Stomach (tissue), 19 donors: ENCODE measurements at places on chromosomes 12 and 14.

- DNase-seq, result no peak
Observed at GRCh38 chr12:114888448-114888847, 204.5 kb upstream of the TBX3 start.

DNA sequence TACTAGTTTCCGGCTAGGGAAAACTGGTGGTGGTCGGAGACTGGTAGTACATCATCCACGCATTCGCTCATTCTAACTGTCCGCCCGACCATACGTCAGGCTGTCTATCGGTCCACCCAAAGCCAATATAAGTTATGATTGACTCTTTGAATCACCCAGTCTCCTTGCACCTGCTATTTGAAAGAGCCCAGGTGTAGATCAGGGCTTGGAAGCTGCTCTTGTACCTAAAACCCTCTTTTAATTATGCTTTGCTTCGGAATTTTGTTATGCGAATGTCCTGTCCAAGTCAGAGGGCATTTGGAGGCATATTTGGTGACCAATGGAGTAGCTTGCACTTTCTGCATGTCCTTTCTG is 5.7 kb upstream of the NKX2-1 start:
- DNase-seq, result no peak

DNA sequence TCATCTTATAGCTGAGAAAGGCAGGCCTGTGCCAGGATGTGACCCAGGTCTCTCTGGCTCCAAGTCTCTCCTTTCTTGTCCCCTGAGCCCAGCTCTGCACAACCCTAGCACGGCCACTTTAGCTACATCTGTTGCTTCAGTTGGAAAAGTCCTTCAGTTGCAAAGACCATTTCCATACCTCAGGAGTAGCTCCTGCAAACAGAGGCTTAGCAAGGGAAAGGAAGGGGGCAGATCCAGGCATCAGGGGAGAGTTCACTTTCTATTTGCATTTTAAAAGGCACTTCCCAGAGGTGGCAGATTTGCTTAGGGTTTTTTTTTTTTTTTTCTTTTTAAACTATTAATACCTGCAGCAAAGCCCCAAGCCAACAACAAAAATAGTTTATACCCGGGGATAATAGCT is 3.0 kb upstream of the PITPNM2 start:
- no peak for DNase-seq

- DNase-seq, result no peak
Observed at GRCh38 chr14:50085570-50086320, 30.6 kb downstream of the VCPKMT start.

DNA sequence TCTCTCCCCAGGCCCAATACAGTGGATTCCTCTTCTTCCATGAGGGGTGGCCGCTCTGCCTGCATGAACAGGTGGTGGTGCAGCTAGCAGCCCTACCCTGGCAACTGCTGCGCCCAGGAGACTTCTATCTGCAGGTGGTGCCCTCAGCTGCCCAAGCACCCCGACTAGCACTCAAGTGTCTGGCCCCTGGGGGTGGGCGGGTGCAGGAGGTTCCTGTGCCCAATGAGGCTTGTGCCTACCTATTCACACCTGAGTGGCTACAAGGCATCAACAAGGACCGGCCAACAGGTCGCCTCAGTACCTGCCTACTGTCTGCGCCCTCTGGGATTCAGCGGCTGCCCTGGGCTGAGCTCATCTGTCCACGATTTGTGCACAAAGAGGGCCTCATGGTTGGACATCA is 3.8 kb downstream of the ARHGEF40 start:
- no peak for DNase-seq

GRCh38 chr12:1050059-1050707 is 59.2 kb downstream of the ERC1 start:
- DNase-seq, result no peak

- no peak for DNase-seq
Observed at GRCh38 chr14:105267820-105268548, 19.7 kb downstream of the BTBD6 start.

- DNase-seq, result no peak
Observed at GRCh38 chr12:114412825-114413749, 7.1 kb upstream of the TBX5 start.

- DNase-seq, result no peak
Observed at GRCh38 chr12:99917711-99918402, 66.9 kb downstream of the ANKS1B start.

DNA sequence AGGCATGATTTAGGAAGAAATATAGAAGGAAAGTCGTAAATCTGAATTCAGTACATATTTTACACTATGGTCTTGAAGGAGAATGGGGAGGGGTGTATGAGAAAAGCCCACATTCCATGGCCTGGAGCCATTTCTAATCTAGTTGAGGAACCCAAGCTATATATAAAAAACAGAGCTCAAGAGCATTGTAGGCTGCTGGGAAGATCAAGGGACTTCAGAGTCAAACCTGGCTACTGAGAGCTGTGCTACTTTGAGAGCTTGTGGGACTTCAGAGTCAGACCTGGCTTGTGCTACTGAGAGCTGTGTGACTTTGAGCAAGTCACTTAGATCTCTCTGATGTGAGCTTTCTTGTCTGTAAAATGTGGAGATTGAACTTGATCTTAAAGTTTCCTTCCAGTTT is 58.7 kb downstream of the TBK1 start:
- no peak for DNase-seq

DNA sequence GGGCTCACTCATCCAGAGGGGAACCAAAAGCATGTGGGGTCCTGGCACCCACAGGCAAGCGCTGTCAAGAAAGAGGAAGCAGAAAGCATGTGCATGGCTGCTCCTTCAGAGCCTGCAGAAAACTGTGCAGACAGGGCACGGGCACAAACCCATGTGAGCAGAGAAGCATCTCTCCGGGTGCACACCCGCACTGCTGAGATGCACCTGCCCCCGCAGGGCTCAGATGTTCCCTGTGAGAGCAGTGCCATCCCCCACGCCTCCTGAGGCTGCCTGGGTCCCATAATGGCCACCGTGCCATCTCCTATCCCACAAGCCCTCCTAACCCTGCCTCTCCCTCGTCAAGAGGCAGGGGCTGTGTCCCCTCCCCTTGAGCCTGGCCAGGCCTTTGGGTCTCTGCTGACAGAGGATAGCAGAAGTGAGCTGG is 32.3 kb upstream of the INF2 start:
- no peak for DNase-seq

DNA sequence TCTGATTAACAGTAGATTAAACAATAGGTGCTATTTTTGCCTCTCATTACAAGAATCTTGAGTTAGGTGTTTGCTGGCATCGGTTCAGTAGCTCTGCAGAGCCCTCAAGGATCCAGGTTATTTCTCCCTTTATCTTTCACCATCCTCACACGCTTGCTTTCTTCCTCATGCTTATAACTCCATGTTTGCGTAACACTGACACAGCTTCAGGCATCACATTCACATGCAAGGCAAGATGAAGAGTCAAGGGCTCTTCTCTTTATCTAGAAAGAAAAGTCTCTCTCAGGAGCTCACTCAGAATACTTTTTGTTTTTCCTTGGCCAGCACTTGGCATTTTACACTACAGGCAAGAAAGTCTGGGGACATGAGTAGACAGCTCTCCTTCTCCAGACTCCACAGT is 24.2 kb upstream of the PTHLH start:
- no peak for DNase-seq
